ENCODE measurements at places on chromosomes 1 and 21.

DNA sequence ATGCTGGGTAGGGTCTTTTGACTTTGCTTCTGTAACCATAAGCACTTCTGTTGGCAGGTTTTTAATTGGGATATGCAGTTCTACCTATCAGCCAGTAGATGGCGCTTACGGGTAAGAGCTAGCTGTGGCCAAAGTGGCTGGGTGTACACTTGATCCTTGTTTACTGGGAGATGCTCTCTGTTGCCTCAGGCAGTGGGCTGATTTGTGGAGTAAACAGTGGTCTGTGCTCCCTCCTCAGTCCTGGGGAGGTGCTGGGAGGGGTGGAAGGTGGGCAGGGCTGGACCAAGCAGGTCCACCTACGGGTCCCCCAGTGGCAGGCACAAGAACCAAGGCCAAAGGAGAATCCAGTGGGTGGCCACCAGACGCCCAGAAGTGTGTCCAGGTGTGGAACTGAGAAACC is 43.4 kb downstream of the RALGPS2 start:
- DNase-seq = peak; percentile 10

DNA sequence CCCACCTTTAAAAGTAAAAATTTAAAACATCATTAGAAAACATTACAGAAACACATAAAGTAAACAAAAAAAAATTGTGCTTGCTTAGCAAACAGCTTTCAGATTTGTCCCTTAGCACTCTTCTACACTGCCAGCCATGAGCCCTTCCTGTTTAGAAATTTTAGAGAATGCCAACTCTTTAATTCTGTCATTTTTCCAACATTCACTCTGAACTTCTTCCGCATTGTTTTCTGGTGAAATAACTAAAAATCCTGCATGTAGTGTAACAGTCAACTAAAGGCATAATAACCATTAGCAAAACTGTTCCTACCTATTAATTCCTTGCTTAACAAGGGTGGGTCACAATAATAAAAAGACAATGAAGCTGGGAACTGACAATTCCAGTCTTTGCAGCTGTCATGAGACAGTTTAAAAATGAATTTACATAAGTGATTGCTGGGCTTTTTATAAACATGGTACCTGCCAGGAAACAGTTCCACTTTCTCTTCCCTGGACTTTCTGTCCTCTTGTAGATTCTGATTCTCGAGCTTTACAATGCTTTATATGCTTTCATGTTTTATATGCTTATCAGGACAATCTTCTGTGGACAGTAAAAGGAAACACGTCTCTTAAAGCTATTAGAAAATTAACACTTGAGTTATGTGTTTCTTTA is 19.0 kb downstream of the GNG12 start:
- no peak for DNase-seq

GRCh38 chr1:1761504-1762376 is 16.5 kb downstream of the NADK start:
- DNase-seq = no peak

DNA sequence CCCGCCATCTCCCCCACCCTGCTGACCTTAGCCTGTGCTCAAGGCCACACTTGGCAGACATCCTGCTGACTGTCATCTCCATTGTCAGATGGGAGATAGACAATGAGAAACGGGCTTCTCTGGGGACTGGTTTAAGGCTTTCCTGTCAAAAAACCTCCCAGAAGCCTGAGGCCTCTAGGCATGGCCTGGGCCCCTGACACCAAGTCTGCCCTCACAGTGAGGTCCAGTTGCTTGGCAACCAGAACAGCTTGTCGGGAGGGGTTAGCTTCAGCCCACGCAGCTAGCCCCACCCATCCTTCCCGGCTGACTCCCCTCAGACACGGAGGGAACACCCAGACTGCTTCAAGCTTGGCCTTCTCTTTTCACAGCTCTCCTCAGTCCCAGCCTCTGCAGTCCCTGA is 11.0 kb downstream of the PLEKHA6 start:
- DNase-seq = no peak

- DNase-seq = peak; percentile 38
Observed at GRCh38 chr1:6603238-6603914, 707 bp upstream of the KLHL21 start.

- no peak for DNase-seq
Observed at GRCh38 chr1:39322431-39322830, 117.9 kb downstream of the MACF1 start.

DNA sequence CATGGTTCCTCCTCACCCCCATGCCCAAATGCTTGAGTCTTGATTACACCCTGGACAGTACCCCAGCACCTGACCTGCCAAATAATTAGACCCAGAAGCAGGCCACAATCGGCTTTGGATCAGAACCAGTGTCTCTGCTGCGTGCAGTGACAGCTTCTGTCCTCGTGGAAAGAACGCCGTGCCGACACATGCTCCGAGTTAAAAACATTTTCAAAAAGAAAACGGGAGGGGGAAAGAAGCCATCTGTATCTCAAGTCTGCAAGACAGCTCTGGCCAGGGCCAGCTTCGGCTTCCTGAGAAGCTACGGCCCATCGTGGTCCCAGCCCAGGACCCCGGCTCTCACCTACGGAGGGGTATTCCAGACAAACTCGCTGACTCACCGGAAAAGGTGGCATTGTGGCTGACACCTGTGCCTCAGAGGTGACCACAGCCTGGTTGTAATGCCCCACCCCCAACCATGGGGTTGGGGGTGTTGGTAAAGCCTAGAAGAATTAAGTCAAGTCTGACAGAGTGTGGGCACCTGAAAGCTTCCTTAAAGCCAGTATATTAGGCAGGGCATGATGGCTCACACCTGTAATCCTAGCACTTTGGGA is 25.8 kb downstream of the SSBP3 start:
- DNase-seq = peak; percentile 20

- no peak for DNase-seq
Observed at GRCh38 chr1:208107425-208108212, 136.6 kb downstream of the PLXNA2 start.

DNA sequence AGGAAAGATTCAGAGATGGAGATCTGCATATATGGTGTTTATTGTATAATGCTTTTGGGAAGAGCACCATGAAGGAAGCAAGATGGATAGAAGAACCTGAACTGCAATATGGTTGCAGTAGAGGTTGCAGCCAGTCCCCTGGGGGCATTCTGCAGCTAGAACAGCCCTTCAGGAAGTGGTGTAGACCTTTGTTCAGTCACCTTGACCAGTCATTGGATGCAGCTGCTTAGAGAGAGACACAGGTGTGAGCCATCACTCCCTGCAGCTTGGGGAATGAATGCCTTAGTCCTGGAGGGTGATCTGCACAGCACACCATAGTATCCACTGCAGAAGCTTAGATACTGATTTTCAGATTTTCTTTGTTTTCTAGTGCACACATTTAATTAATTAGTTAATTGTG is 42.3 kb downstream of the NEK7 start:
- no peak for DNase-seq

GRCh38 chr1:154493276-154493675 is 8.7 kb upstream of the TDRD10 start:
- peak; percentile 29 for DNase-seq

GRCh38 chr1:209879539-209879938 is 51.8 kb downstream of the UTP25 start:
- no peak for DNase-seq

All from CD4-positive, alpha-beta T cell treated with Interleukin-6 at 100 ng/mL for 8 hours (primary cell).